ENCODE measurements at places on chromosomes 3 and 15.

DNA sequence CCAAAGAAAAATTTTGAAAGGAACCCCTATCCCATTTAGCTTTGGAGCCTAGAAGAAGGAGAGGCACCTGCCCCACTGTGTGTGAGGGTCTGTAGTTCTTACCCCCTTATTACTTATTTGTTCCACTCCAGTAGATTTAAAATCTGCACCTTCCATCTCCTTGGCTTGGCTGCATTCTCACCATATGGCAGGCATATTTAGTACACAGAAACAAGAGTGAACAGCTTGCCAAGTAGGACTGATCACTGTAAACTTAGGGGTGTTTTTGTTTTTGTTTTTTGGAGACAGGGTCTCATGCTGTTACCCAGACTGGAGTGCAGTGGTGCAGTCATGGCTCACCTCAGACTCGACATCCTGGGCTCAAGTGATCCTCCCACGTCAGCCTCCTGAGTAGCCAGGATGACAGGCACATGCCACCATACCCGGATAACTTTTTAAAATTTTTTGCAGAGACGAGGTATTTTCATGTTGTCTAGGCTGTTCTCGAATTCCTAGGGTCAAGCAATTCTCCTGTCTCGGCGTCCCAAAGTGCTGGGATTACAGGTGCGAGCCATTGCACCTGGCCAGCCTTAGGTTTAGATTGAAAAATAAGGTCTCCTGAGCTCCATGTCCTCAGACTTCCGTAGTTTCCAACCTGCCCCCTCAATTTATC, 14.1 kb upstream of the ANXA2 start:
- no peak for DNase-seq

DNA sequence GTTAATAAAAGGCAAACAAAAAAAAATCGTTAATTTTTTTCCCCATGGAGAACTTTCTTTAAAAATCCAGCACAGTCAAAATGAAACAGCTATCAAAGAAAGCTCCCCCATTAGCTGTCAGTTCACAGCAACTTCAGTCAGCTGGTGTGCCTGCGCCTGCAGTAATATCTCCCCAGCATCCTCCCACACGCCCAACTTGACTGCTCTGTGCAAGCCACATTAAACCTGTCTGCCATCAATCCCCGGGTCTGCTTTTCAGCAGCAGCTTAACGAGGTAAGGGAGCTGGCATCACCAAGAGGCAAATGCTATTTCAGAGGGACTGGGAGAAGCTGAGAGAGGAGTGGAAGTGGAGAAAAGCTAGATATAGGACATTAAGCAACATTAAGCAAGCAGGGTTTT, 337.5 kb downstream of the GAP43 start:
- DNase-seq: no peak

- DNase-seq: no peak
Observed at GRCh38 chr3:182755712-182756111, 37.6 kb upstream of the ATP11B start.

DNA sequence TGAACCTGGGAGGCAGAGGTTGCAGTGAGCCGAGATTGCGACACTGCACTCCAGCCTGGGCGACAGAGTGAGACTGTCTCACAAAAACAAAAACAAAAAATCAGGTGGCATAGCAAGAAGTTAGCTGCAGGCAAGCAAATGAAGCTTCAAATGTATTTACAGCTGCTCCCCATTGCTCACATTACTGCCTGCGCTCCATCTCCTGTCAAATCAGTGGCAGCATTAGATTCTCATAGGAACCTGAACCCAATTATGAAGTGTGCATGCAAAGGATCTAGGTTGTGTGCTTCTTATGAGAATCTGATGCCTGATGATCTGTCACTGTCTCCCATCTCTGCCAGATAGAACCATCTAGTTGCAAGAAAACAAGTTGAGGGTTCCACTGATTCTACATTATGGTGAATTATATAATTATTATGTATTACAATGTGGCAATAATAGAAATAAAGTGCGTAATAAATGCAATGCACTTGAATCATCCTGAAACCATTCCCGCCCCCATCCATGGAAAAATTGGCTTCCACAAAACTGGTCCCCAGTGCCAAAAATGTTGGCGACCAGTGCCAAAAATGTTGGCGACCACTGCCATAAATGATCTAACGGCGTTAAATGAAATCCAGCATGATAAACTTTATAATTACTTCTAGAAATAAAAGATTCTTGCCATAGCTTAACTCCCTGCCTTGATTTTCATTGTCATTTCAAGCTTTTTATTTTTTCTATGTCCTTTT, 616.7 kb upstream of the NAALADL2 start:
- DNase-seq: no peak

DNA sequence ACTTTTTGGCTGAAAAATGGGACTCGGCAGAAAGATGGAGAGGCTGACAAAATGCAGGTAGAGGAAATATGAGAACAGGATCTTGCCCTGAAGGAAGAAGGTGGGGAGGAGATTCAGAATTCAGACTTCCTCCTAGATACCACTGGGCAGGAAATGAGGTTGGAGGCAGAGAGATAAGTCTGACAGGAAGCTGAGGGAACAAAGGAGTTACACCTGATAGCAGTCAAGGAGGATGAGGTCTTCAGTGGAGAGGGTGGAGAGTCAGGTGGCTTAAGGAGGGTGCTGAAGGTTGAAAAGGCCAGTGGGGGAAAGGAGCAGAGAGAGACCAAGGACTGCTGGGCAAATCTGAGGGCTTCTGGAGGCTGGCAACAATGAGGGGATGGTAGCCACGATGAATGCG, 56.8 kb downstream of the CCR4 start:
- DNase-seq: no peak

GRCh38 chr3:126197854-126198584, 17.6 kb upstream of the ALDH1L1 start:
- no peak for DNase-seq

DNA sequence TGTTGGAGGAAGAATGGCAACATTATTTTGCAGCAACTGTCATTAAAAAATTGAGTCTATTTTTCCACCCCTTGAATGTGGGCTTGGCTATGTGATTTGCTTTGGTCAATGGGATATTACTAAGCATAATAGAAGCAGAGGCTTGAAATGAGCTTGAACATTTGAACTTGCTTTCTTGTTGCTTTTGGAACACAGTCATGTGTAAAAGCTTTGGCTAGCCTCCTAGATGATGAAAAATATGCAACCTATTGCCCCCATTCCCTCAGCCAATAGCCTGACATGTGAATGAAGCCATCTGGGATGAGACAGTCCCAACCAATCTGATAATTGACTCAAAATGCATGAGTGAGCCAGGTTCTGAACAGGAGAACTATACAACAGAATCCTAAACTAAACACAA, 78.4 kb downstream of the PLSCR2 start:
- DNase-seq: no peak

DNA sequence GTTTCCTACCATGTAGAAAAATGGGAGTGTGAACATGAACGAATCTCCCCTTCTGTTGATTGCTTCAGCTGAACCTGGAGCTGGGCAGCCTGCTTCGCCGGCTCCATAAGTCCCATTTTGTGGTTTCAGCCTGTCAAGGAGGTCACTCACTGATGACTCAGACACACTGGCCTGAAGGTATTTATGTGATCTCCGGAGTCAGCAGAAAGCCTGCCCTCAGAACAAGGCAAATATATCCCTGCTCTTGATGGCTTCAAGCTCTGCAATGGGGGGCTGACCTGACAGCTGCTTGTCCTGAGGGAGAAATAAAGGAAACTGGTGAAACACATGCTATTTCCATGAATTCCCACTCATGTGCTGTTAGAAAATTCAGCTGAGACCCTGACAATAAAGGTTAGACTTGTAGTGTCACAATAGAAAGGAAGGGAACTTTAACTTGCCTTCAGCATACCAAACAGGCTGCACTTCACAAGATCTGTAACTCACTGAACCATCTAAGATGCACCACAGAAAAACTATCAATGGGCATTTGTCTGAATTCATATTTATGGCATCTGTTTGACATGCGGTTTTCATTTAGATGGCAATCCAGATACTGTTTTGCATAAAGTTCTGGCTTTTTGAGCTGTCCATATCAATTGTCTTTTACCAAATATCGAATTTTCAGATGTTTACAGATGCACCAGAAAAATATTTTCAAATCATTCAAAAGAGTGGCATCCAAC, 282.0 kb upstream of the VEPH1 start:
- DNase-seq: no peak

DNA sequence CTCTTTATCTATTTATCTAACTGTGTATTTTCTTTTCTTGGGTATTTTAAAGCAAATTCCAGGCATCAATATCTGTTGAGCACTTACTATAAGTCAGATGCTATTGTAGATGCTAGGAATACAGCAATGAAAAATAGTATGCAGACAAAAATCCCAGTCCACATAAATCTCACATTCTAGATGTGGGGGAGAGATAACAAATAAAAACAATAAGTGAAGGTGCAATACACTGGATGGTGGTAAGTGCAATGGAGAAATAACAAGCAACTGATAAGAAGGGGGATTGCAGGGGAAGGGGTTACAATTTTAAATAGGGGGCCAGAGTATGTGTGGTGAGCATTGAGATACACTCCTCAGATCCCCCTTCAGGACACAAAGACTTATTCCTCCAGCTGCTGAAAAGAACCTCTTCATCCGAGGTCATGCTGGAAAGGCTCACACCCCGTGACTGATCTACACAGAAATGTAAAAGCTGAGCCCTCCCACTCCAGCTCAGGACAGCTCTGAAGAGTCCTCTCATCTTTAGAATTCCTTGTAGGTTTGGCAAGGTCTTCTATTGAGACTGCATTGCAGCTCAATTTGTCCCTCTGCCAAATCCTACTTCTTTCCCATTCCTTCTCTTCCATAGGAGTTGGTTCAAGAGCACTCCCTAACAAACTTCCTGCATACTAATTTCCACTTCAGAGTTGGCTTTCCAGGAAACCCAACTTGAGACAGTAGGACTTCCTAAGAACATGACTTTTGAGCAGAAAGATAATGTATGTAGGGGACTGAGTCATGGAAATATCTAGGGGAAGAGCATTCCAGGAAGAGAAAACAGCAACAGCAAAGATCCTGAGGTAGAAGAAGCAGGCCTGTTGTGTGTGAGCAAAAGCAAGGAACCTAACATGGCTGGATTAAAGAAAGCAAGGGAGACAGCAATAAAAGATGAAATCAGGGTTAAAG, 8.1 kb upstream of the SCG3 start:
- no peak for DNase-seq

DNA sequence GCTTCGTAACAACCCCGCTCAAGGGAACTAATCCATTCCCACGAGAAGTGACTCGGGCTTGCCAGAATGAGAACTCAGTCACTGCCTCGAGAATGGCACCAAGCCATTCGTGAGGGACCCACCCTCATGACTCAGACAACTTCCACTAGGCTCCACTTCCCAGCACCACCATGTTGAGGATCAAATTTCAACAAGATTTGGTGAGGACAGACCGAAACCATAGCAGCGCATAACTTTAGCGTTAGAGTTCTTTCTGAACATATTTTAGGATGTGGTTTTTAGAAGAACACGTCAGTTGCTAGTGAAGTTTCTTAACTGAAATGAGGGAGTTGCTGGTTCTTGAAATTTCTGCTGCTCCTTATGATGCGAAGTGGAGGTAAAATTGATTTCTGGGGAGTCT, 13.5 kb downstream of the PTPRG start:
- no peak for DNase-seq

DNA sequence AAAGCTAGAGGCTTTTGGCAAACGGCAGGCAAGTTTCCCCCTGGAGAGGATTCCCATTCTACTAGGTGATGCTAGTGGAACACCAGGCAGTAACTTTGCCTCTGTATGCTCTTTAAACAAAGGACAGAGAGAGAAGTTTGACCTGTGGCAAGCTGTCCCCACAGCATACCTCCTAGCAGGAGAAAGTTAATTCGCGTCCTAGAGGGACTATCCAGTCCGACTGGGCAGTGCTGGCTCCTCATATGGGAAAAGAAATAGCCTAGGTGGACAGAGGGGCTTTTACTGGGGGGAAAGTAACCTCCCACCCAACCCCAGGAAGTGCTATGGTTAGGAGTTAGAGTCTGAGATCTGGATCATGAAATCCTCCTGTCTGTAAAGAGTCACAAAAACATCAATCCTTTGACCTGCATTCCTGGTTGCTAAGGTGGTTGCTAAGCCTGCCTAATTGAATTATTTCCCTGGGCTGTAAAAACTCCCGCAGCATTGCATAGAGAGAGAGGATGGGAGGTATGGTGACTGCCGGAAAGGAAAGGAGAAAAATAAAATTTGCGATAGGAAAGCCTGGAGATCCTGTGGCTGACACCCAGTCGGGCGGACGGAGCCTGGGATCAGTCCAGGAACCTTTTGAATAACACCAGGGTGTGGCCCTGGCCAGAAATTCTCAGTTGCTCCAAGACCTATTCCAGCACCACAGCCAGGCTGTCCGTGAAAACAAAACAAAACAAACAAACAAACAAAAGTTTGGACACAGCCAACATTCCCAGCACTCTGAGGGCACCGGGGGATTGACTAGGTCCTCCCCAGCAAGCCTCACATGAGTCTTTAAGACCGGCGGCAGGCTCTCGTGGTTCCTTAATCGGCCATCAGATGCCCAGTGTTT, 67.7 kb upstream of the ATP11B start:
- DNase-seq: no peak

GRCh38 chr3:31196881-31197364, 302.5 kb upstream of the GADL1 start:
- DNase-seq: no peak

DNA sequence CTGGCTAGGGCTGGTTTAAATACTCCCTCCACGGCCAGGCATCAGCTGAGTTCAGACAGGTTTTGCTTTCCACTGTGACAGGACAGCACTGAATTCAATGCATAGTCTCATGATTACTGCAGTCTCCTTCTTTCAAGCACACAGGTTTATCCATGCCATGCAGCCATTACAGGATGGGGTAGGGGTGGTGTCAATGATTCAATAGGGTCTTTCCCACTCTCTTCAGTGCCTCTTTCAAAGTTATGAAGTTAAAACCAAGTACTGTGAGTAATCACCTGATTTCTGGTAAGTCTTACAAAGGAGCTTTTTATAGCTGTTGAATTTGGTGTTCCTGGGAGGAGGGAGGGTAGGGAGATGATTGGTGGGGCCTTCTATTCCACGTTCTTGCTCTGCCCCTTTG, 47.2 kb downstream of the TMEM212 start:
- no peak for DNase-seq

- DNase-seq: no peak
Observed at GRCh38 chr15:87219650-87220615, 1036.6 kb downstream of the NTRK3 start.

GRCh38 chr3:32597656-32598055, 27.0 kb upstream of the DYNC1LI1 start:
- no peak for DNase-seq

DNA sequence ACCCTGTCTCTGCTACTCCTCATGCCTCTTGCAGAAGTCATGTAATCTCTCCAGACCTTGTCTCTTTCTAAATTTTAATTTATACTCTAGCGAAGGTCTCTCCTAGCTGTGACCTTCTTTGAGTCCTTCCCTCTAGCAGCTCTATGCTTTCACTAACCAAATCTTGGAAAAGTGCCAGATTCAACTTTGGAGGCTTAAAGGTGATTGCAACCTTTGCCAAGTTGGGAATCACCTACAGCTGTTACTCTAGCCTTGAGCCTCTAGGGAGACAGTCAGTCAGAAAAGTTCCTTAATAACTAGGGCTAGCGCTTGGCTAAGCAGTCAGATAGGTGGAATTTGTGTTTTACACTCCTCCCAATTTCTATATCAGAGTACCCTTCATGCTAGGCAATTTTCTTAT, 46.1 kb upstream of the ABI3BP start:
- DNase-seq: no peak
